ENCODE measurements at places on chromosomes 3 and 15. TPM values are rescaled to one million over a fixed set of nuclear protein-coding genes. Genes with fewer than 3 reads are reported as not detected.

The ZNF860 gene
- 0.34 TPM for total RNA-seq

The IDH3A gene
- total RNA-seq = 149 TPM

The RASGRP1 gene
- total RNA-seq = 46.6 TPM

The SLC24A5 gene
- total RNA-seq = not detected

The HPS3 gene
- total RNA-seq = 17.5 TPM

The SEC22C gene
- 40.0 TPM for total RNA-seq

The SCAANT1 gene
- not detected for total RNA-seq

The ITGB5 gene
- 0.34 TPM for total RNA-seq

The P2RY1 gene
- total RNA-seq = 0.74 TPM

The TM4SF1 gene
- total RNA-seq = not detected

The PGBD4 gene
- 2.7 TPM for total RNA-seq

The CLSTN2 gene
- 0.08 TPM for total RNA-seq

The FAM227B gene
- total RNA-seq = 2.9 TPM

The IL12A gene
- total RNA-seq = 0.41 TPM

The TRH gene
- not detected for total RNA-seq

The VPS39 gene
- total RNA-seq = 44.2 TPM

The AGBL1 gene
- total RNA-seq = not detected
